ENCODE measurements at places on chromosomes 2 and 18. TPM values are rescaled to one million over a fixed set of nuclear protein-coding genes. Genes with fewer than 3 reads are reported as not detected.

CYTIP gene
- total RNA-seq = 18.7 TPM

NAPG gene
- 23.2 TPM for total RNA-seq

ASB18 gene
- total RNA-seq = not detected

CCDC148 gene
- total RNA-seq = 4.6 TPM

GPR45 gene
- total RNA-seq = not detected

GRCh38 chr18:59898093-59898492, 1.7 kb upstream of the PMAIP1 start:
- H3K27ac ChIP-seq = no peak overlapping the region
- H3K36me3 ChIP-seq = no peaks in the 10 kb centered on the region
- H3K4me1 ChIP-seq = no peaks in the 10 kb centered on the region
- no peaks in the 10 kb centered on the region for H3K27me3 ChIP-seq

- no peaks in the 10 kb centered on the region for H3K4me1 ChIP-seq
- no peaks in the 10 kb centered on the region for H3K36me3 ChIP-seq
- no peaks in the 10 kb centered on the region for H3K27me3 ChIP-seq
- no peak for DNase-seq
- H3K27ac ChIP-seq = no peak overlapping the region
- no peak overlapping the region for H3K4me3 ChIP-seq
Measured at GRCh38 chr18:73940721-73941120, 206.9 kb downstream of the FBXO15 start.

DNA sequence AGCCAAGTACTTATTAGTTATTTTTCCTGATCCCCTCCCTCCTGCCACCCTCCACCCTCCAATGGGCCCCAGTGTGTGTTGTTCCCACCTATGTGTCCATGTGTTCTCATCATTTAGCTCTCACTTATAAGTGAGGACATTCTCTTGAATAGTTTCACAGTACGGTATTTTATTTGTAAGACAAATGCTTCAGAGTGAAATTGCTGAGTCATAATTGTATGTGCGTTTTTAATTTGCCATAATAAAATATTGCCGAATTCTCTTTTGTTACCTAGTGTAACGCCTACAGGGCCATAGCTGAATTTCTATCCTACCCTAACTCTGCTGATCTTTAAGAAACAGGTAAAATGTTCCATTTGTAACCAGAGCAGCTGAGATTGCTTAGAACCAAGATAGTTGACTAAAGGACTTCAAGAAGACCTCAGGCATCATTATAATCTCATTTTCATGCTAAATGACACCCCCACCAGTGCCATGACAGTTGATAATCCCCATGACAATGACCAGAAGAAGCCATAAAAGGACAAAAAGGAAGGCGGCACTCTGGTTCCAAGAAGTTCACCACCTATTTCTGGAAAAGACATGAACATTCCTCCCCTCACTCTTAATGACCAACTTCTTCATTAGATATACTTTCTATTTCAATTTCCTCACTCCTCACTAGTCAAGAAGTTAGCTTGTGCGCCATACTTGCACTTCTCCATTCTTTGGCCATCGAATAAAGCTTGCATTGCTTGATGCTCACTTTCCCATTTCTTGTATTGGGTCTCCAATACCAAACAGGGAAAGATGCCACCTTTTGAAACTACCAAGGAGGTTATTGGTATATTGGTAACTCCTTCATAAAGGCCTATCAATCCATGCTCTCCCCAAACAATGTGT, 18.4 kb downstream of the SCN9A start:
- H3K4me3 ChIP-seq = no peak overlapping the region
- no peaks in the 10 kb centered on the region for H3K4me1 ChIP-seq
- no peak overlapping the region for H3K27ac ChIP-seq
- H3K27me3 ChIP-seq = no peaks in the 10 kb centered on the region

DNA sequence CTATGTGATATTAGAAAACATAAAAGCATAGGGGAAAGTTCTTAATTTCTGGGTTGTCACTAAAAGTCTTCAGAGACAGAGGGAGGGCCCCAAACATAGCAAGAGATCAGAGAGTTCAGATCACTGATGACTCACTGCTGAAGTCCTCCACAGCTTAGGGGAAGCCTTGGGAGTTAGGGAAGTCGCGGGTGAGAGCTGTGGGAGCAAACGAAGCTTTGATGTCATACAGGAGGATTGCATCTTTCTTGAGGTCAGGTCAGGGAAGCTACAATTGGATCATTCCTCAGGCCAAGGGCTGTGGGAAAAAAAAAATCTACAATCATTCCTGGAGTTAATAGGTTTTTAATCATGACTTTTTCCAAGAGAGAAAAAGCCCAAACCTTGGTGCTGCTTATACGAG, 96.2 kb downstream of the COPS8 start:
- DNase-seq = no peak
- H3K36me3 ChIP-seq = no peaks in the 10 kb centered on the region
- peak overlapping the region; percentile 56 for H3K27ac ChIP-seq
- H3K4me1 ChIP-seq = no peaks in the 10 kb centered on the region
- no peaks in the 10 kb centered on the region for H3K27me3 ChIP-seq

- H3K4me3 ChIP-seq = no peak overlapping the region
- H3K27me3 ChIP-seq = no peaks in the 10 kb centered on the region
- no peaks in the 10 kb centered on the region for H3K4me1 ChIP-seq
- DNase-seq = no peak
Measured at GRCh38 chr18:7523772-7524171, 43.3 kb upstream of the PTPRM start.

- no peak for DNase-seq
- H3K4me3 ChIP-seq = no peak overlapping the region
- H3K36me3 ChIP-seq = no peaks in the 10 kb centered on the region
Measured at GRCh38 chr2:47056868-47057686, 98.0 kb downstream of the STPG4 start.

DNA sequence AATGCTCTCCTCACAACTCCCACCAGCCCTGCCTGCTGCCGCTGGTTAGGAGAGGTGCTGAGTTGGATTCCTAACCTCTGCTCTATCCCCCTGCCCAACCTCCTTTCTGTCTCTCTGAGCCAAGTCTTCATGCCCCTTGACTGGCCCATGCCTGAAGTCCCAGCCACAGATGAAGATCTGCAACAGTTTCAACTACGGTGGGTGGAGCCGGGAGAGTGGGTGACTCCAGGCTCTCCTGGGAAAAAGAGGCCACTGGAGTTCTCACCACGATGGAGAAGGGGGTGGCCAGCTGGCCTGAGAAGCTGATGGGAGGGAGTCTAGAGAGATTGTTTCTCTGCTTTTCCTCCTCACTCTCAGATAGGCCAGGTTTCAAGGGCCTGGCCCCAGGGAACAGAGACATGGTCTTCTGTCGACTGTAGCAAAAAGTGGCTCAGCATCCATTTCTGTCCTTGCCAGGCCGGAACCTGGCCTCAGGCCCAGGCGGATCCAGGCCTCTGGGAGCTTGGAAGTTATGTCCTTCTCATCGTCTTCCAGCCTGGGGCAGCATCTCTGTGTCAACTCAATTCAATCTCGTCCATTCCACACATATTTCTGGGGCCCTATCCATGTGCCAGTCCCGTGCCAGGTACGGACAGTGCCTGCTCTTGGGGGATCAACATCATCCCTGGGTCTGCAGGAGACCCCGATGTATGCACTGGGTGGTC, 75.3 kb downstream of the INHBB start:
- no peak overlapping the region for H3K27ac ChIP-seq
- H3K4me1 ChIP-seq = no peaks in the 10 kb centered on the region
- DNase-seq = no peak
- H3K36me3 ChIP-seq = no peaks in the 10 kb centered on the region
